ENCODE measurements at places on chromosomes 2 and 18.

DNA sequence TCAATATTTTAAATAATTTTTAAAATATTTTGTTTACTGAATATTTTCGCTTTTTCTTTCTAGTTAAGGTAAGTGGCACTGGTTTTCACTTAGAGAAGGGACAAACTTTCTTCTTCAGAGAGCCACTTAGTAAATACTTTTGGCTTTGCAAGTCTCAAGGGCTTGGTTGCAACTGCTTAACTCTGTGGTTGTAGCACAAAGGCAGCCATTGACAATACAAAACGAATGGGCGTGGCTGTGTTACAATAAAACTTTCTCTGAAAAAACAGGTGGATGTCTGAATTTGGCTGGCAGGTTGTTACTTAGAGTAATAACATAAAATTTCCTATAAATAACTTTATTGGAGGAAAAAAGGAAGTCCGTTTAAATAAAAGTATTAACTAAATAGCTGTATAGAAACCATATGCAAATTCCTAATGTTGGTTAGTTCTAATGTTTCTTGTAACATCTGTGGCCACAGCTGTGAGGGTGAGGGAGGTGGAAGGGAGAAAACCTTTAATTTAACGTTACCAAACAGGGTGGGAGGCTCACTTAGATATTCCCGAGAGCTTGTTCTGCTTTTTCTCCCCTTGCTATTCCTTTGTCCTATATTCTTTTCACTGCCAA is 62.4 kb upstream of the TNP1 start:
- no peak for DNase-seq

DNA sequence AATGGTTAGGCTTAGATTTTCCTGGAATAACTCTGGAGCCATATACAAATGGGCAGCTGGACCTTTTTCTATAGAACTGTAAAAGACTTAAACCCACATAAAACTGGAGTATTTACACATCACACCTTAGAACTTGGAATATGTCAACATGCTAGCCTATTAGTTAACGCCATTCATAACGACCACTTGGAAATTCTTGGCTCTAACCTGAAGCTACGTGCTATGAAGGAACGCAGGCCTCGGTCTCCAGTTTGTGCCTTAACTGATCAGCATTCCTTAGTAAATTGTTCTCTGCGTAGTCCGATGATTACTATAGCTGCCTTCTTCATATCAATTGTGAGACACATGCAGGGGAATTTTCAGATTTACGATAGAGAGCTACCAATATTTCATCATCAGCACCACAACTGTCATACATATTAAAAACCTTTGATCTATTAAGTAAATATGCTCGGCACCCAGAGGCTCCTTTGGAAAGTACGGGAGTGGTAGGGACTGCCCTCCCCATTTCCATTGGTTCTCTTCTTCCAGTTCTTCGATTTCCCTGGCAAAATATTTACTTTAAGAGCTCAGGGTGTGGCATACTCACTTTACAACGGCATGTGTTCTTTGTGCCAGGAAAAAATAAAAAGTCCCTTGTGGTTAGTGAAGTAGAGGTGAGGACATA is 17.5 kb upstream of the CCL20 start:
- DNase-seq, result no peak

DNA sequence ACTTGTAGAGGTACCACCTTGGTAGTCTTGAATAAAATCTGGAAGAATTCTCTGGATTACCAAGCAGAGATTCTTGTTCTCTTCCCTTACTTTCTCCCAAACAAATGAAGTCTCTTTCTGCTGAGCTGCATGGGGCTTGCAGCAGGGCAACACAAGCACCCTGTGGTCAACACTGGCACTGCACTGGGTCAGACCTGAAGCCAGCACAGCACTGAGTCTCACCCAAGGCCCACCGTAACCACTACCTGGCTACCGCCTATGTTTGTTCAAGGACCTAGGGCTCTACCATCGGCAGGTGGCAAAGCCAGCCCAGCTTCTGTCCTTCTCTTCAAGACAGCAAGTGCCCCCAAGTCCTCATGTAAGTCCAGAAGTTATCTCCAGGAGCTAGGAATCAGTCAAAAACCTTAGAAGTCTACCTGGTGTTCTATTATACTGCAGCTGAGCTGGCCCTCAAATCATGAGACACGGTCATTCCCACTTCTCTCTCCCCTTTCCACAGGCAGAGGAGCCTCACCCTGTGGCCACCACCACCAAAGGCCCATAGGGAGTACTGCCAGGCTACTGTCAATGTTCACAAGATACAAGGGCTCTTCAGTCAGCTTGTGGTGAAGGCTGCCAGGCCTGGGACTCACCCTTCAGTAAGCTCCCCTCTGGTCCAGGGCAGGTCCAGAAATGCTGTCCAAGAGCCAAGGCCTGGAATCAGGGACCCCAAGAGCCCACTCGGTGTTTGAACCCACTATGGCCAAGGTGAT is 18.4 kb downstream of the VPS54 start:
- no peak for DNase-seq

DNA sequence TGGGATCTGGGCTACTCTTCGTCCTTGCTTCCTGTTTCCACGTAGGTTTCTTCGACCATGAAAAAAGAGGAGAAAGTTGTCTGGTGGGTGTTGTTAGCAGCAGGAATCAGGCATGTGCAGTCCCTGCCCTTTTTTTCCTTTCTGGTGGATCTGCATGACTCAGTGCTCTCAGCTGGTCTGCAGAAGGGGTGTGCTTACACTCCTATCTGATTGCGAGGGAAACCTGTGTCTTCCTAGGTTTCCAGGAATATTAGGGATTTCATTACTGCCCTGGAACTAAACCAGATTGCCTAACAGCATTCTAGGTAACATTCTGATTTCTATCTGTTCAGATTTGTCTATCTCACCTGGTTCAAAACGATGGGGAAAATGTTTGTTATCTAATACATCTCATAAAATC is 174.3 kb downstream of the CCDC102B start:
- DNase-seq, result no peak

DNA sequence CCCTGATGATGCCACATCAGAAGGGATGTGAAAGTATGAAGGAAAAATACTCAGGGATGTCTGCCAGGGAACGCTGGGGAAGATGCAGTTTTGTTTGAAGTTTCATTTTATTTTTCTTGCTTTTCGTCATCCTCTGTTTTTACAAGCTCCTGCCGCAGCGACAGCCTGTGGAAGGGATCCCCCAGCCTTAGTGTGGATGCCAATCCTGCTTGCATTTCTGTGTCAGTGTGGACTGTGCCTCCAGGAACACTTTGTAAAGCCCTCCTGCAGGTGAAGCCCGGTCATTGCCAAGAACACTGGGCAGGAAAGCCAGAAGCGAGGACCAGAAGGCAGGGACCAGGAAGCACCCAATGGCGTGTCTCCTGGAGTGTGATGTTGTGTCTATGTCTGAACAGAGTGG is 234.3 kb downstream of the SEPTIN10 start:
- DNase-seq, result no peak

GRCh38 chr2:147467441-147467840 is 377.4 kb upstream of the ACVR2A start:
- DNase-seq, result no peak
